ENCODE measurements at places on chromosomes 6 and 20. TPM values are rescaled to one million over a fixed set of nuclear protein-coding genes. Genes with fewer than 3 reads are reported as not detected.

MLIP gene
- not detected for polyA plus RNA-seq

POU3F2 gene
- 0.31 TPM for polyA plus RNA-seq

PTPRT gene
- not detected for polyA plus RNA-seq

RSPH4A gene
- polyA plus RNA-seq = 1.0 TPM

RNF8 gene
- polyA plus RNA-seq = 48.9 TPM

ADGRG6 gene
- polyA plus RNA-seq = 1.8 TPM

MAS1 gene
- not detected for polyA plus RNA-seq

RUNX2 gene
- polyA plus RNA-seq = 0.80 TPM

SCP2D1 gene
- polyA plus RNA-seq = not detected

CABLES2 gene
- 5.1 TPM for polyA plus RNA-seq

SLPI gene
- polyA plus RNA-seq = not detected

PRL gene
- not detected for polyA plus RNA-seq

ELOVL4 gene
- 16.8 TPM for polyA plus RNA-seq

CAGE1 gene
- 0.12 TPM for polyA plus RNA-seq

LST1 gene
- polyA plus RNA-seq = 0.37 TPM

IL17A gene
- polyA plus RNA-seq = not detected

RSPO3 gene
- 0.30 TPM for polyA plus RNA-seq

PAK5 gene
- polyA plus RNA-seq = 0.57 TPM

APOM gene
- polyA plus RNA-seq = 10.0 TPM

ZNF831 gene
- not detected for polyA plus RNA-seq

BIRC7 gene
- not detected for polyA plus RNA-seq

CST11 gene
- not detected for polyA plus RNA-seq

HTR1E gene
- polyA plus RNA-seq = not detected

PERP gene
- 28.4 TPM for polyA plus RNA-seq

ID4 gene
- 3.7 TPM for polyA plus RNA-seq

C4A gene
- polyA plus RNA-seq = not detected

PPP1R16B gene
- polyA plus RNA-seq = 1.5 TPM

ENPP1 gene
- 14.5 TPM for polyA plus RNA-seq

HSPA12B gene
- 3.3 TPM for polyA plus RNA-seq

RGL2 gene
- 31.7 TPM for polyA plus RNA-seq

TMEM244 gene
- polyA plus RNA-seq = not detected

CEP85L gene
- 9.1 TPM for polyA plus RNA-seq

OPRM1 gene
- not detected for polyA plus RNA-seq

TGM3 gene
- polyA plus RNA-seq = 0.08 TPM

EPB41L1 gene
- polyA plus RNA-seq = 29.9 TPM

MTFR2 gene
- 13.5 TPM for polyA plus RNA-seq

LY6G6C gene
- 0.23 TPM for polyA plus RNA-seq

RIPPLY2 gene
- polyA plus RNA-seq = 4.0 TPM

PCSK2 gene
- 0.68 TPM for polyA plus RNA-seq

MATN4 gene
- polyA plus RNA-seq = 3.3 TPM

ADGRB3 gene
- polyA plus RNA-seq = 0.63 TPM

RXRB gene
- 6.7 TPM for polyA plus RNA-seq

MCCD1 gene
- not detected for polyA plus RNA-seq

TMC2 gene
- polyA plus RNA-seq = not detected

CCN2 gene
- polyA plus RNA-seq = 128 TPM

NOX3 gene
- polyA plus RNA-seq = not detected

CST5 gene
- not detected for polyA plus RNA-seq

CENPW gene
- 340 TPM for polyA plus RNA-seq

NTSR1 gene
- 0.15 TPM for polyA plus RNA-seq

TNNC2 gene
- polyA plus RNA-seq = 32.5 TPM

CST3 gene
- polyA plus RNA-seq = 72.9 TPM

AKAP12 gene
- 120 TPM for polyA plus RNA-seq

NFATC2 gene
- polyA plus RNA-seq = 0.31 TPM

PPP1R14C gene
- polyA plus RNA-seq = 0.90 TPM

DEF6 gene
- polyA plus RNA-seq = 5.1 TPM

ADTRP gene
- not detected for polyA plus RNA-seq

ULBP1 gene
- polyA plus RNA-seq = 1.3 TPM

RAET1L gene
- polyA plus RNA-seq = not detected

BEND6 gene
- polyA plus RNA-seq = 4.5 TPM

KIF13A gene
- 8.4 TPM for polyA plus RNA-seq

Data from GM23338 (cell line).